Left ventricle myocardium inferior (tissue), 1 donor: ENCODE measurements at places on chromosomes 7 and 10.

GRCh38 chr10:132346806-132347205 lies 14.8 kb downstream of the LRRC27 start:
- DNase-seq: no peak

DNA sequence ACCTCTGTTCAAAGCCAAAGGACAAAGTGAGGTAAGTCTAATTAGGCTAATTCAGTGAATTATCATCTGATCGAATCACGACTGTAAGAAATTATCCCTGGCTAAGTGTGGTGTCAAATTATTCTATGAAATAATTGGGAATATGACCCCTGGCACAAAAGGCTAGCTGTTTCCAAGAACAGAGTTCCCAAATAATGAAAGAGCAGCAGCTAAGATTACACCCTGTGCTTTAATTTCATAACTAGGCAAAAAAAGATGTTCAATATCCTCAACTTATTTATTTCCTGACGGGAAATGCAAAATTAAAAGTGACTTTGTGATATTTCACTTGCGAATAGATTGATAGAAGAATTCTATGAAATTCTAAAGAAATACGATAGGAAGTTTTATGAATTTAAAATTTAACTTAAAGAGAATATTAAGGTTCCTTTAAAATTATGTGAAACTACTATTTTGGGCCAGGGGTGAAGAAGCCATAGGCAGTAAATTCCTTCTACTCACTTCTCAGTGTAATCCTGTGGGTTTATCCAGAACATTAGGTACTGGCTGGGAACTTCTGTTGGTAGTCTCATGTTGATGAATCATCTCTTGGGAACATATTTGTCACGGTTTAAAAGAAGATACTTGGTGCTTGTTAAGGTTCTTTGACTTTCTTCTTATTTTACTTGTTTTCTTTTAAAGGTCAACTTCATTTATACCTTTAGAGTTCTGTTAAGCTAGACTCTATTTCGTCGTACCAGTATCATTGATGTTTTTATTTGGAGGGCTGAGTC lies 148.5 kb downstream of the POLR1F start:
- DNase-seq: no peak

- no peak for DNase-seq
Observed at GRCh38 chr7:92550194-92550593, 21.6 kb downstream of the RBM48 start.

GRCh38 chr10:90921906-90922305 lies 1.0 kb upstream of the ANKRD1 start:
- no peak for DNase-seq

DNA sequence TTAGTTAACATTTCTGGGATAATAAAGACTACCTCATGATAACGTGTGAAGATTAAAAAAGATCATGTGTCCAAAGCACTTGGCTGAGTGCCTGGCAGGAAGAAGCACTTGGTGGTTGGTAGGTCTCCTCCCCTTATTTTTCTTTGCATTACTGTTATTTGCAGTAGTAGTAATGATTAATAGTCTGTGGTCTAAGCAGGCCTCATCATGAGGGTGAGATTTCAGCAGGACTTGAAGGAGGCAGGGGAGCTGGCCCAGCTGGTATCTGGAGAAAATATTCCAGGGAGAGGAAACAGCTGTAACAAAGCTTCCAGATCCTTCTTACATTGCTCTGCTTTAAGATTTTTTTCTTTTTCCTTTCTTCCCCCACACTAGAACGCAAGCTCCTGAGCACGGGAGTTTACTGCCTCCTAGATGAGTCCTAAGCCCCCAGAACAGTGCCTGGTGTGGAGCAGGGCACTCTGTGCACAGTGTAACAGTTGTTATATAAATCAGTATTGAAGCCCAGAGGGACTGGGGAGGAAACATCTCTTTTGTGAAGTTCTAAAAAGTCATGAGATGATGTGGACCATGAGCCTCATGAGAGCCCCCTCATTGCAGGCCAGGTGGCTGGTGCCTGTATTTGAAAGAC lies 31.1 kb upstream of the RHEB start:
- no peak for DNase-seq

GRCh38 chr10:111077785-111078504 lies 1.1 kb downstream of the ADRA2A start:
- peak; percentile 30 for DNase-seq

DNA sequence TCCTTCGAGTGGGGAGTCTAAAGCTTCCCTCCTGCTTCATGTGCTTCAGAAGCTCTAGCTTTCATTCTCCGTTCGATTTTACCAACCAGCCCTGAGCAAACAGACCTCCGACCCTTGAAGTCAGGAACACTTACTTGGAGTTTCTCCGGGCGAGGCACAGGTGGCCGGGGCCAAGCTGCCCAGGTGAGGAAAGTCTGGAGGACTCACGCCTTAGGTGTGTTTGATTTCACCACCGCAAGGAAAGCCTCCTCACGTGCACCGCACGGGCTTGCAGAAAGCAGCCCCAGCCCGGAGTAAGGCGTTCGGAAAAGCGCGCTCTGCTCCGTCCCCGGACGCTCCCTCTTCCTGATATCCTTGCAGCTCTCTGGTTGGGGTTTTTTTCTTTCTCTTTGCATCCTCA lies 30.1 kb upstream of the CNPY1 start:
- DNase-seq: peak; percentile 7

DNA sequence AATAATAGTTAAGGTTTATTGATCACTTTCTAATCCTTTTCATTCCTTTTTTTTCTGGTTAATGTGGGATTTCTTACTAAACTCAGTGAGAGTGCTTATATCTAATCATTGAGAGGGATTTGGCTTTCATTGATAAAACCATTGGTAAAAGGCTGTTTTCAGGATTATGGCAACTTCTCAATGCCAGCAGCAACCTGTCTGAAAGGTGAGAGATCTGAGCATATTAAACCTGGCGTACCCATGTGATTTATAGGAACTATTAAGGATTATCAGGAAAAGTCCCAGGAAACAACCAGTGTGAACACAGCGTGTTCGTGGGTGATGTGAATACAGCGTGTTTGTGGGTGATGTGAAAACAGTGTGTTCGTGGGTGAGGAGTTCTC lies 65.9 kb downstream of the PDIA4 start:
- no peak for DNase-seq

DNA sequence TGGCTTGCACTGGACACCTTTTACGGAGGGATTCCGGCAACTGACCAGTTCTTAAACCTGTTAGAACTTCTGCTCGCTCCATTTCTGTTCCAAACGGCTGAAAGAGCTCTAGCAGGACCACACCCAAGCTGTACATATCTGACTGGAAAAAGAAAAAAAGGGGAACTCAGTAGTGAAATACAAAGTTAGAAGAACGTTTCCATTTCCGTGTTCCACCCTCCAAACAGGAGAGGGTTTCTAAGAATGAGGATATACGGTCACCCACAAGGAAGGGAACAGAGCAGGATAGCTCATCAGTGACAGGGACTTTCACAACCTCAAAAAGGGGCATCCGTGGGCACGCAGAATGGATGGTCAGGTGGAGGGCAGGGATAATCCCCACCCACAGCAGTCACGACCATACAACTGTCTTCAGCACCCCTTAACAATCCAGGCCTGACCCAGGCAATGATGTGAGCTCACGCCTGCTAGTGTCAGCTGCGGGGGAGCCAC lies 4.3 kb upstream of the ANKRD61 start:
- DNase-seq: no peak

- DNase-seq: peak; percentile 99
Observed at GRCh38 chr7:112939574-112940313, 146.9 kb downstream of the GPR85 start.

- no peak for DNase-seq
Observed at GRCh38 chr10:85967594-85967993, 399.0 kb downstream of the GRID1 start.

DNA sequence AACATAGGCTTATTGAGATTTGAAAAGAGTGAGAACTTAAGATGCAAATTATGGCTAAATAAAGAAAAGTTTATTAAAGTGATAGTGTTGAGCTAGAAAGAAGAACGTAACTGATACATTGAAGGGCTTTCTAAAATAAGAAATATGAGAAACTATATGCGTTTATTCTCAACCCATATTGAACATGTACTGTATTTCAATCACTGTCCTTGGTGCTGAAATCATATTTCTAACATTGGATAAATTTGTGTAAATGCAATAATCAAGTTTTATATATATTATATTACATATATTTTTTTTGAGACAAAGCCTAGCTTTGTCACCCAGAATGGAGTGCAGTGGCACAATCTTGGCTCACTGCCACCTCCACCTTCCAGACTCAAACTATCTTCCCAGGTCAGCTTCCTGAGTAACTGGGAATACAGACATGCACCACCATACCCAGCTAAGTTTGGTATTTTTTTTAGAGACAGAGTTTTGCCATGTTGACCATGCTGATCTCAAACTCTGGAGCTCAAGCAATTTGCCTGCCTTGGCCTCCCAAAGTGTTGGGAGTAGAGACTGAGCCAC lies 1065.8 kb downstream of the REEP3 start:
- no peak for DNase-seq

DNA sequence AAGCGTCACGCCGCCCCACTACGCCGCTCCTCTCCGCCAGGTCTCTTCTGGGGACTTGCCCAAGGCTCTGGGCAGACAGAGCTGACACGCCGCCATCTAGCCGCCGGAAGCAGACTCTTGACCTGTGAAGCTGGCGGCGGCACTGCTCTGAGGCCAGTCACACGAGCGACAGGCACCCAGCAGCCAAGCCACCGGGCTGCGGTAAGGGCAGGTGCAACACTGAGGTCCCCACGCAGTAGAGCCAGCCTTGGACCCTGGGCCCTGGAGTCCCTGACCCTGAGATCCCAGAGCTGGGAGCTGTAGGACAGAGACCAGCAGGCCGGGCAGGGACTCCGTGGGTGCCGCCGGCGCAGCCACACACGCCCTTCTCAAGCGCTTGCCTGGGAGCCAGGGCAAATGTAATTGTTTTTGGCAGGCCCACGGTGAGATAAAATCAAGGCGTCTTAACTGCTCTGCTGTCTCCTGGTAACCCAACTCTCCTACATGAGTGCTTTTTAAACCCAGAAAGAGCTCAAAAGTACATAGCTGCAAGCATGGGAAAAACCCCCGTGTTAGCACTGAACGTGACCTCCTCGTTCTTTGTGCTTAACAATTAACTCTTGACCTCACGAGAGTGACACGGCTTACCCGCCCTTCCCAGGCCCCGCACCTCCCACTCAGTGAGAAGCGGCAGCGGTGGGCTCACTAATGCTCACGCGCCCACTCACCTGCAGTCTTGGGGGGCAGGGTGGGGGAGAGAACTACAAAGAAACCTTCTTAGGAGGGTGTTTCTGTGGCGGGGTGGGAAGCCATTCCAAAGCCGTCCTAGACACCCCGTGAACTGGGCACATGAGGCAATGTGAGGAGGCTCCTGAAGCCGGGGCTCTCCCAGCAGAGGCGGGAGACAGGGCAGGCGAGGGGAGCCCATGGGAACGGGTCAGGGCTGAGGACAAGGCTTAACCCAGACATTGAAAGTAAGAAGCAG lies 8.5 kb downstream of the GPER1 start:
- no peak for DNase-seq
